ENCODE measurements at places on chromosomes 7 and 10.

DNA sequence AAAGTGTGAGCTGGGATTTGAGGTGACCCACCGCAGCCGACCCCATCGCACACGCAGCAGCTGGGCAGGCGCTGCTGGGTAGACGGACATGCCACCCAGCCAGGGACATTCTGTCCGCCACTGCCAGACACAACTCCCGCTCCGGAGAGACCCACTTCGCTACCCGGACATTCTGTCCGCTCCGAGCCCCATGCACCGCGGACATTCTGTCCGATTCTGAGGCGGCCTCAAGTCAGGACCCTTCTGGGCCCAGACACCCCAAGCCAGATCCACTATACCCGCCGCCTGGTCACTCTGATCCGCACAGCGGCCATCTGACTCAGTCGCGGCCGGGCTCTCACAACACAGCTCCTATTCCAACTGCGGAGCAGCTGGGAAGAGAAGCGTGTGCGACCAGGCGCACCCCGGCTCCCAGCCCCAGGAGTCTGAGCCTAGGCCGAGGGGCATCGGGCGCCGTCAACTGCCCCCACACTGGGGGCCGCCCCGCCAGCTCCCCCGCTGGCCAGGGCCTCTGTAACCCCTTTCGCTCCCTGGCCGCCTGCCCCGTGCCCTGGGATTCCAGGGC is 763 bp downstream of the PITX3 start:
- no peak for DNase-seq

DNA sequence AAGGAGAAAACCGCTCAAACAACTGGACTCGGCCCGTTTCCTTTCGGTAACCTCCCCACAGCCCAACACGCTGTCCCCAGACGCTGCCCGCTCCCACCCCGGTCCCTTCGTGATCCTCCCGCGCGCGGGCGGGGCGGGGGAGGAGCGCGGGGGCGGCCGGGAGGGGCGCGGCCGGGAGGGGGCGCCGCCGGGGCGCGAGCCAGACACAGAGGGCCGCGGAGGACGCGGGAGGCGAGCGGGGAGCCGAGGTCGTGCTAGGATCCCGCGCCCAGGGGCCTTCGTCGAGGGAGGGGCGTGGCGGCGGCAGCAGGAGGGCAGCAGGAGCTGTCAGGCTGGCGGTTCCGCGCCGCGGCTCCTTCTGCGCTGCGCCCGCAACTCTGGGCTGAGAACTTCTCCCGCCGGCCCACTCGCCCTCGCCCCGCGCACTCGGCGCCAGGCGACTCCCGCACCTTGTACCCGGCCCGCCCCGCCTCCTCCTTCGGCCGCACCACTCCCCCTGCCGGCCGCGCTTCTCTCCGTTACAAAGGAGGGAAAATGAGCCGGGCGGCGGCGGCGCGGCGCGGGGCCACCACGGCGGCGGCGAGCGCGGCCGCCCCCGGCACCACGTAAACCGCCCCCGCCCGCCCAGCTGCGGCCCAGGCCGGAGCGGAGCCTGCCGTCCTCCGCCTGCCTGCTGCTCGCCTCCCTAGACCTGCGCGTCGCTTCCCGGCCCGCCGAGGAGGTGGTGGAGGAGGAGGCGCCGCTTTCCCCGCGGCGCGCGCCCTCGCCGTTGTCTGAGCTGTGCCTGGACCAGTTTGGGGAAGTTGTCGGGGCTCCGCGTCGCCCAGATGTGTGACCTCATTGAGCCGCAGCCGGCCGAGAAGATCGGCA is at the start of gene CDK14:
Gene CDK14 (plus strand): TSS at position 521 of the 870 bp plus-strand sequence. CDS start 307 bp downstream, at position 828.
- no peak for DNase-seq

DNA sequence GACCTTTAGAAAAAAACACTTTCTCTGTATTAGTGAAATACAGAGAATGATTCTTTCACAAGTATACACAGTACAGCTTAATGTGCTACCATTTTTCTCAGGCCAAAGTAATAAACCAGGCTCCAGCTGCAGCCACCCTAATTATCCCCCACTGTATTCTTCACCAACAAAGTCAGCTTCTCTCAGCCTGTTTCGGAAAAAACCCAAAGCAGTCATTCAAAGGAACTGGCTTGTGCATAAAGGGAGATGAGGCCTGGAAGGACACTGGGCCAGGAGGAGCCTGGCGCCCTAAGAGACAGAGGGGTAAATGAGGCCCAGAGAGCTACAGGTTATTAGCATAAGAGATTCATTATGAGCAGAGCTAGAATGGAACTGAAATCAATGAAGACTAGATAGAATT is 9.2 kb downstream of the USP54 start:
- no peak for DNase-seq

GRCh38 chr7:115297656-115298055 is 375.8 kb downstream of the MDFIC start:
- DNase-seq: no peak

DNA sequence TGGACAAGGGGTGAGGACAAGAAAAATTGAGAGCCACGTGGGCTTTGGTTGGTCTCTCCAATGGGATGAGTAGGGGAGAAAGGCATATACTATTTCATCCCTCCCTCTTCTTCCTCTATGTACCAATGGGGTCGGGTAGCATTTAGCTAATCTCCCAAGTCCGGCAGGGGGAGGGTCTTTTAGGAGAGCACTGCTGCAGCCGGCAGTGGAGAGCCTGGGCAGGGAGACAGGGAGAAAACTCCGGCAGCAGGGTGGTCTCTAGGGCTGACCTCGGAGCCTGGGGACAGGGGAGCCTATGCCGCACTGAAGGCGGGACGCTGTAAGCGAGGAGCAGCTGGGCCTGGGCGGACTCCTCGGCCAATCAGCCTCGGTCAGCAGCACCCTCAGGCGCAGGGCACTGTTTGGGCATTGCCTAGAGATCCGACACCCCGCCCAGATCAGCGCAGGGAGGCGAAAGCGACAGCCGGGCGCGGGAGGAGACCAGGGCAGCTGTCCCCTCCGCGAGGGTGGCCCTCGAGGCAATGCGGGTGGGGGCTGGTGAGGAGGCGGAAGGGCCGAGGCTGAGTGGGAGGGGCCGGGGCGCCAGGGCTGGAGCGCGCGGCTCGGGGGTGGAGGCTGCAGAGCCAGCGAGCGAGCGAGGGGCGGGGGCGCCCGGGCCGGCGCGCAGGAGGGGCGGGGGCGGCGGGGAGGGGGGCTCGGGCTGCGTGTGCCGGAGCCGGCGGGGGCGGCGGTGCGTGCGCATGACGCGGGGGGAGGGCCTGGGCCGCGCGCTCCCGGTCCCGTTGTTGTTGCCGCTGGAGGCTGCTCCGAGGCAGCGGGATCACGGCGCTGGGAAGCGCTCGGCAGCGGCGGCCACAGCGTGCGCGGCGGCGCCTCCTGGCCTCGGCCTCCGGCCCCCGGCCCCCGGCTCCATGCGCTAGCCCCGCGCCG is at the start of gene AGAP3:
Gene AGAP3 (plus strand): TSS at position 785 of the 930 bp plus-strand sequence. CDS start 267 bp downstream, outside the sequence.
- peak; percentile 28 for DNase-seq

Data from activated CD8-positive, alpha-beta memory T cell treated with anti-CD3 and anti-CD28 coated beads for 1 hour (primary cell).